ENCODE measurements at places on chromosomes 12 and 14.

DNA sequence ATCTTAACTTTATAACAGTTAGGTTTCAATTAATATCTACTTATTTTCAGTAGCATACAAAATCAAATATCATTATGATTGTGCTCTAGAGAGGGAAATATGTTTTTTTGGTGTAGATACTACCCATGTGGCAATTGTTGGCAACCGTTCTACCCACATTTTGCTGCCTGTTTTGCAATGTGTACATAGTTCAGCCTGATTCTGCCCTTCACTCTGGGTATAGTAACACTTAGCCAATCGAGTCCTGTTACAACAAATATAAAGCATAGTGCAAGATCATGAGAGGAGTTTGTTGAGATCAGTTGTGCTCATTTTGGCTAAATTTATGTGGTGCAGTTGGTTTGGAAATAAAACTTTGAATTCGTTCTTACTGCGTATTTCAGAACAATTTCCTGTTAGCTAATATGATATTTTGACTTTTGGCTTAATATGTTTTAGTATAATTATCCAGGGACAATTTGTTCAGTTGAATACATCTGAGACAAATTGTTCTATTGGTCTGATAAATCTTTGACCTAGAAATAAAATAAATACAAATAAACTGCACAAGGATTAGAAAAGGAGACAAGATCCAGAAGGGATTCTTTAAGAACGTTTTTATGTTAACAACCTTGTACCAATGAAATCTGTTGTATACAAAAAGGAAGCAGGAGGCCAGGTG lies 76.9 kb downstream of the ATF7IP start:
- no peak for DNase-seq

GRCh38 chr12:26157001-26157400 lies 32.2 kb upstream of the BHLHE41 start:
- no peak for DNase-seq

DNA sequence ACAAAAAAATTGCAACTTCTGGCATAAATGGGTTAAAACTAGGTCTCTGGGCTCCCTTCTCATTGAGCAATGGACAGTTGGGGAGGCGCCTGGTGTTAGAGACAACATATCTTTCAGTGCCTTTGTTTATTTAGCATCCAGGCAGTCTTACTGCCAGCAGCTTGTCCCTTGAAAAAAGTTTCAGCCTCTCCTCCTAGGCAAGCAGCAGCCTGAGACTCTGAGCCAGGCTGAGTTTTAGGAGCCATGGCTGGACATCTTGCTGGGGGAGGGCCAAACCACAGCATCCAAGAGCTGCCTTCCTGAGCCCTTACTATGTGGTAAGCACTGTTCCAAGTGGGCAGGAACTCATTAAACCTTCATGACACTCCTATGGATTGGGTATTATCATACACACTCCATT lies 10.1 kb upstream of the JDP2 start:
- no peak for DNase-seq

DNA sequence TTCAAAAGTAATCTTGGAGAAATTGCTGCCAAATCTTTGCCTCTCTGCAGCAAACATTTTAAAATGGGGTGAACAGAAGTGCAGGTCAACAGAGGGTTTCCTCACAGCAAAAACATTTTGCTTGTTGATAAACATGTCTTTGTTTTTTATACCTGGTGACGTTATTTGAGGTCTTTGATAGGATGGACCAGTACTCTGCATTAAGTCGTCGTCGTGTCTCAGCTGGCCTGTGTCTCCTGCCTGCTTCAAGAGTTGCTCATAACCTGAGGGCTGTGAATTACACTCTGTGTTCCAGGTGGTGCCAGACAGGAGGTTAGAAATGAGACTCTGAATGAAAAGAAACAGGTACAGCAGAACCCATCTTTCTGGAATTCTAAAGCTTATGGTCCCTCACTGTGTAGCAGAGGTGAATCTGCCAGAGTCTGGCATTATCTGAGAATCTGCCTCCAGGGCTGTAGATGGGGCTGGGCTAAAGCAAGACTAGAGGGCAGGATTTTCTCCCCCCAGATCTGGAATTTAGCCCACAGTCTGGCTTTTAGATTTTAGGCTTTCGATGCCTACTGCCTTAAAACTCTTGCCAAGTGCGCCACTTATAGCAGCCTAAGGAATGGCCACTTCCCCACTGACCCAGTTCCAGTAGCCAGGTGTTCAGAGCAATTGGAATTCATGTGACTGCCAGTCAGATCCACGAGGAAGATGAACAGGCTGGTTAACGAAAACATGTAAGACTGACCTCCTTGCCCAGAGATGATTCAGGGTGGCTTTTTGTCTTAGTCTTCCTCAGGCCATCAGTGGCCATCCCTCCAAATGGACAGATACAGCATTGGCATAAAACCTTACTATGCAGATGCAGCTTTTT lies 161.2 kb downstream of the PRKCH start:
- peak; percentile 8 for DNase-seq

- no peak for DNase-seq
These were observed 60.9 kb downstream of the PLEKHA5 start for GRCh38 chr12:19190292-19191031.

DNA sequence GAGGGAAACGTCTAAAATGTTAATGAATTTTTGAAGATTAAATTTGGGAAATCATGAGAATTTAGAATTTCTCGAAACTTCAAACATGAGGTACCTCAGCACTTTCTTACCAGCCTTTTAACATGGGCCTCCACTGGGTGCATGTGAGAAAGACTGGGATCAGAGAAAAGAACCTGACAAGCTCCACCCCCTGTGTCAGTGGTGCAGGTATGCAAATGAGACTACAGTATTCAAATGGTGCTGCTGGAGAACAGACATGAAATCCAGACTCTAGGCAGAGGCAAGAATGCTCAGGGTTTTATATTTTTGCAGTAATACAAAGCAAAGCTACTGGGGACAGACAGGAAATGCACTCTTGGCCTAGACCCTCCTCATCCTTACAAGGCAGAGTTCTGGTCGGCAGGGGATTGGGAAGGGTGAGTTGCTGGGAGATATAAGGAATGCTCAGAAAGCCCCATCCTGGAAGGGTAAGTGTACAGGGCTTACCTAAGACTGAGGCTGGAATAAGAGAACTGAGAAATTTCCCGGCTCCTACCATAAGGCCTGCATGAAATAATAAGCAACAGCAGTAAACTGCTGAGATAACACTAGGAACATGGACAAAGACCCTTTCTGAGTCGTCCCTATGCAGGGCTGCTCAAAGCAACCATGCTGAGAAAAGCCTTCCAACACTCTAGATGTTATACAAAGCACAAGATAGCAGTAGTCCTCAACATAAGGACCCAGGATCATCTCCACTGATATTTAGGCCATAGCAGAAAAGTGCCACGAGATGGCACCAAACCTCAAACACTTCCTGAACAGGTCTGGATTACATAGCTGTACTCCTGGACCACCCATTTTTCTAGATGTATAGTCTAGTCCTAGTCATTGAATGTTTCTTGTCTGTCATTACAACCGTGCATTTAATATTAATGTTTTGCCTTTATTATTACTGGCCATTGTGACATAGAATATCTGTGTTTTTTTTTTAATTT lies 260.8 kb downstream of the RASSF9 start:
- DNase-seq = no peak

GRCh38 chr12:82174936-82175335 lies 183.3 kb downstream of the CCDC59 start:
- no peak for DNase-seq

GRCh38 chr12:56928262-56928661 lies 5.9 kb downstream of the SDR9C7 start:
- DNase-seq = no peak

DNA sequence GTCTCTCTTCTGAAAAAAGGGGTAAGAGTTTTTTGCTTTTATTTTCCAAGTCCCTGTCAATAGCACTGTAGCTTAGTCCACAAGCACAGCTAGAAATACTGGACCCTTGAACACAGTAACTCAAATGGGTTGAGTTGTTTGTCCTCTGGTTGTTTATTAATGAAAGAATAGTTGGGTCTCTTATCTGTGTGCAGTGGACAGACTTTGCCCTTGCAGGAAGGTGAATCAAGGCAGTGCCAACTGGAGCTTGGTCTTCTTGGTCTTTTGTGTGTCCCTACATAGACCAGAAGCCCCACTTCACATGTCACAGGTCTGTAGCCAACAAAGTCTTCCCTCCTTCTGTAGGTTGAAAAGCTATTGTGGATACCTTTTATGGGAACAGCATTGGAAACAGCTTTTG lies 322.0 kb downstream of the AACS start:
- no peak for DNase-seq

DNA sequence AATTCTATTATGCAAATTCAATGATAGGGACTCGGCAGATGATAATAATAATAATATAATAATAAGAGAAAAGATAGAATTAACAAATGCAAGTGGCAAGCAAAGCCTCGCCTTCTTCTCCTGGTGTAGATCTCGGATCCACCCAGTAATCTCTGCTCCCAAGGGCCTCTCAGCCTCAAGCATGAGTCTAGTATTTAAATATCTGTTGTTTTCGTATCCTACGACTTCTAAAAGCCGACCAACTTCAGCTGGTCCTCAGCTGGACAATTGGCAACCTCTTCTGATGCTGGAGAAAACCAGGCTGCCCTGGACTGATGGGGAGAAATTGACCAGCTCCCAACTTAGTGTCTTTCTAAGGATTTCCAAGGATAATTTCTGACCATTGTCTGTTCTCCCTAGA lies 14.0 kb upstream of the MAP1LC3B2 start:
- DNase-seq = no peak

DNA sequence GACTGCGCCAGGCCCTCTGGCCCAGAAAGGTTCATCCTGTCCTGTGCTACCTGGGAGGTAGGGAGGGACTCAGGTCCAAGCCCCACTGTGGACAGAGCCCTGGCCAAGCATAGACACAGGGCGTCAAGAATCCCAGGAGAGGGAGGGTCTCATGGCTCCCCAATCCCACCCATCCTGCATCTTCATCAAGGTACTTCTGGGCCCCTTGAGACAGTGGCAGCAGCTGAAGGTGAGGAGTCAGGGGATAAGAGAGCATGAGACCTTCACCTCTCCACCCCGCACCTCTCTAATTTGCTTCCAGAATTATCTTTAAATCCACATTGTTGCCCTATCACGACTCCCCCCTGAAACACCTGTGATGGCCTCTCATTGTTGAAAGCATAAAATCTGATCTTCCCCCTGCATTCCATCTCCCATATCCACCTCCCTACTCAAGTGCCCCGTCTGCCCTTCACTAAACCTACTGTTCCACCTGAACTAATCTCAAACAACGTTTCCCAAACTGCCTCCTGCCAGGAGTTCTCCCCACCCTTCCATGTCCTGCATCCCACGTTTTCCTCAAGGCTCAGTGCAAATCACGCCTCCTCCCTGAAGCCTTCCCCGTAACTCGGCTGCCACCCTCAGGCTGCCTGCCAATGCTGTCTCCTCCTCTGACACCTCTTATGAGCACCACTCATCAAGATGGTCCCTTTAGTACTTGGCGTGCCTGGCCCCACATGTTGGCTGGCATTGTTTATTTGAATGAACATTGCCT lies 27.1 kb downstream of the KRT18 start:
- no peak for DNase-seq

- no peak for DNase-seq
These were observed 5.4 kb upstream of the AMN start for GRCh38 chr14:102917056-102917385.

- no peak for DNase-seq
These were observed 193.9 kb downstream of the PHLDA1 start for GRCh38 chr12:75837700-75838099.

DNA sequence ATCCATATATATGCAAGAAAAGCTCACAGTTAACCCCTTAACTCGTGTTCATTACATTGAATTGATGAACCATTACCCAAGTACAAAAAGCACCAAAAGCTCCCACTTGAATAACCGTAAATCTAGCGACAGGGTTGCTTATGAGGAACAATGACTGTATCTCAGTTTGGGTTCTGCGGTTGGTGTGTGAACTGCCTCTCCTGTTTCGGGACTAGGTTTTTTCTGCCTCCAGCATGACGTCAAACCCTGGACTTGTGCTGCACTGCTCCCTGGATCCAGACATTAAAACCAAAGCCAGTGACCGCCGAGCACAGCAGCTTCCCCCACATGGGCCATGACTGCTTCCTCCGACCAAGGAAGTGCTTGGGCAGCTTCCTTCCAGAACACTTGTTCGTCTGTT lies 77.7 kb downstream of the SETD3 start:
- DNase-seq = no peak

DNA sequence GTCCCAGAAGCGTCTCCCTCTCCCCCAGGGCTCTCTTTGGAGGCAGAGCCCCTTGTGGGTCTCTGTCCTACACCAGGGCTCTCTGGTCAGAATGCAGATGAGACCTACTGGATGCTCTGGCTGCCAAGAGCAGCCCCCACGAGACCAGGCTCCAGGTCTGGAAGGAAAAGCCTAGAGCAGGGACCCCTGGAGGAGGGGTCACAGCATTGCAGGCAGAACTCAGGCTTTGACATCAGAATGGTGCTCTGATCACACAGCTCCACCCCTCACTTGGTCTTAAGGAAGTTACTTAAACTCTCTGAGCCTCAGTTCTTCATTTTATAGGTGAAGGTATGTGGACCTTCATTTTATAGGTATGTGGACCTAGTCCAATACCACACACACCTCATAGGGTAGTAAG lies 83.1 kb downstream of the ARL6IP4 start:
- no peak for DNase-seq

- peak; percentile 2 for DNase-seq
These were observed 1.5 kb downstream of the FLVCR2 start for GRCh38 chr14:75579882-75580281.

GRCh38 chr14:98120831-98121464 lies 1151.0 kb downstream of the BCL11B start:
- DNase-seq = no peak

GRCh38 chr14:30443368-30444007 lies 115.5 kb upstream of the G2E3 start:
- no peak for DNase-seq

GRCh38 chr12:27185234-27186021 lies 58.7 kb upstream of the STK38L start:
- DNase-seq = no peak

Measured in C1 segment of cervical spinal cord (tissue), 14 donors.